ENCODE measurements at places on chromosomes 4 and X. TPM values are rescaled to one million over a fixed set of nuclear protein-coding genes. Genes with fewer than 3 reads are reported as not detected.

Gene SORCS2
- total RNA-seq = 1.4 TPM

Gene NRK
- total RNA-seq = 1.8 TPM

Gene CMC4
- 11.6 TPM for total RNA-seq

Gene SPACA5
- total RNA-seq = not detected
